ENCODE measurements at places on chromosomes 1 and 21.

- no peak for DNase-seq
Observed at GRCh38 chr1:60169206-60169605, 95.6 kb upstream of the C1orf87 start.

GRCh38 chr21:40633048-40633447 lies 213.9 kb downstream of the DSCAM start:
- no peak for DNase-seq

DNA sequence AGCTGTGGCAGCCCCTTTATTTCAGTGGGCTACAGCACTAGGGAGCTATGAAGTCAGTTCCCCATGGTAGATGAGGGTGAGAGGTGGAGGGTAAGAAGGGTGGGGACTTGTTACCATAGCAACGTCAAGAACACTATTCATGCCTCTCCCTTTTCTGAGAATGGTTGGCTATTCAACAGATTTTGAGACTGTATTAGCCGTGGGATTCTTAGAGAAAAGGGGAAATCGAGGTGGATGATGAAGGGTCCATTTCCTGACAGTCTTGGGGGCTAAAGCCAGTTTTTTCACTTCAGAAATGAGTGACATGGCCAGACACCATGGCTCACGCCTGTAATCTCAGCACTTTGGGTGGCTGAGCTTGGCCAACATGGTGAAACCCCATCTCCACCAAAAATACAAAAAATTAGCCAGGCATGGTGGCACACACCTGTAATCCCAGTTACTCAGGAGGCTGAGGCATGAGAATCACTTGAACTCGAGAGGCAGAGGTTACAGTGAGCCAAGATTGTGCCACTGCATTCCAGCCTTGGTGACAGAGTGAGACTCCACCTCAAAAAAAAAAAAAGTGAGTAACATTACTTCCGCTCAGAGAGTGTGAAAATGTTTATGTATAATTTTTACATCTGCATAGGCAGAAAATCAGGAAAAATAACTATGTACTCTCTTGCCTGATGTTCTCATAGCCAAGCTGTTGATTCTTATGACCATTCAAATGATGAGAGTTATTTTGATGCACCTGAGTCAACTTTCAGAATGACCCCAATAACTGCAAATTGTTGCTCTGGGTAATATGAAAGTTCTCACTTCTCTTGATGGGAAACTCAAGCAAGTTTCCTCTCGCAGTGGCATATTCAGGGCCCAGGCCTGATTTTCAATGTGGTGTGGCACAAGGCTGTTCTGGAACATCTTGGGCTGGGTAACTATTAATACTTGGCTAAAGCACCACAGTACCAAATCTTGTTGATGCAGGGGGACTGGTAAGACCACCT lies 23.2 kb upstream of the RGSL1 start:
- DNase-seq, result no peak

DNA sequence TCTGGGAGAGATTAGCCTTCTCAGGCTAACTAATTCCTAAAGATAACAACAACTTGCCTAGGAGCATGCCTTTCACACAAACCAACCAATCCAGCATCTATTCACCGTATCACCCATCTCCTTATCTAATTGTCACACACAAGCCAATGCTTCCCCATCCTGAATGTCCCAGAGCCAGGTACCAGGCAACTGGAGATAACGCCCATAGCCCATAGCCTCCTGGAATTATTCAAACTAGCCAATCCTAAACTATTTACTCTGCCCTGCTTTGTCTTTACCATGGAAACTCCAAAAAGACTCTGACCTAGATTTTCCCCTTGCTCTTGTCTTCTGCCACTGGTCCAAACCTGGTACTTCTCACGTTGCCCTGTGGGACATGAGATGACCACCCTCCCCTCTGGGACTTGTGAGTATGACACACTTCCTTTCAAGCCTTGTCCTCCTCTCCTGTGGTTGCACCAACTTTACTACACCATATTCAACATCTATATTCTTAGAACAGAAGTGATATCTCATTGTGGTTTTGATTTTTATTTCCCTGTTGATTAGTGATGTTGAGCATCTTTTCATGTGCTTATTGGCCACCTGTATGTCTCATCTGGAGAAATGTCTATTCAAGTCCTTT lies 8.8 kb upstream of the ATG4C start:
- no peak for DNase-seq

DNA sequence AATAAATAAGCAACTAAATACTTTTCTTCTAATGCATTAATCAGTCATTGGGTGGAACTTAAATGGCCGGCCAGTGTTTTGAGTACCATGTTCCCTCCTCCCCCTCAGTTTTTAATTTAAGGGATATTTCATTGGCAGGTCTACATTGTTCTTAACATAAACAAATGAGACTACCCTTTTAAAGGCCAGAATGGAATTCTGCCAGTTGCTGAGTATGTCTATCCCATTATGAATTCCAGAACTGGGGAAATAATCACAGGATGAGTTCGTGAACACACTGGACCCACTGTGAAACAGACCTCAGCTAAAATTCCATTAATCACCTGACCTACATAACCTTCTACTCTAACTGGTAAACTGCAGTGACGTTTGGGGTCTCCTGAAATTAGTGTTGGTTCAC lies 305.5 kb upstream of the PKN2 start:
- DNase-seq, result no peak

DNA sequence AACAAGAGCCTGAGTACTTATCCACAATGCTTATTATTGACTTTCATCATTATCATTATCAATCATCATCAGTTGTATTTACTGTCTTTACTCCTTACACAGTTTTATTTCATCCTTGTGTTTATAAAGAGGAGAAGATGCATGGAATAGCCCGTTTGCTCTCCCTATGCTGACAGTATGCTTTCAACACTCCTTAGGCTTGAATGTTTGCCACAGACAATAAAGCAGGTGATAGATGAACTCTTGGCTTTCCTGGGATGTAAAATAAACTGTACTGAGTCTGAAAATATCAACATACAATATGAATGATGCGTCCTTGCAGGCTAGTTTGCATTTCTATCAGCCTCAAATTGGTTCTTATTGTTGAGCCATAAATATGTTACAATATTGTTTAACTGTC lies 891.8 kb upstream of the NCAM2 start:
- DNase-seq, result no peak

DNA sequence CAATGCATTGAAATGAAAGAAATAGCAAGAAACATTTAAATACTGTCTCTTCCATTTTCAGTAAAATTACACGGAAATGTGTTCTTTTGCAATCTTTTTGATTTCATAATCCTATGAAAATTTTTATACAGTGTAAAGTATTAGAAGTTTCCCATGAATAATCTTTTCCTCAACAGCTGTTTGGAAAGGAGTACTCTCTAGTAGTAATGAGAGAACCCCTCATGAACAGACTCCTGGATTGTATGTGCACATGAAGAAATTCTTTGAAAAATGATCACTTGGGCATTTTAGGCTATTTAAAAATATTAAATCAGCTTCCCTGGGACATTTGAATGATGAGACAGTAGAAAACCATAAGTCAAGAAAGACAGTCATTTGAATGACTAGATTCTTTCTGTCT lies 64.4 kb downstream of the LHX9 start:
- no peak for DNase-seq
